ENCODE measurements at places on chromosomes 1 and 21. TPM values are rescaled to one million over a fixed set of nuclear protein-coding genes. Genes with fewer than 3 reads are reported as not detected.
A peak's percentile ranks its signal among the peaks of the same experiment; 100 is the strongest.

- H3K36me3 ChIP-seq: no peaks in the 10 kb centered on the region
- no peaks in the 10 kb centered on the region for H3K27me3 ChIP-seq
- no peak for DNase-seq
- no peaks in the 10 kb centered on the region for H3K4me1 ChIP-seq
Observed at GRCh38 chr1:164720440-164721227, 161.7 kb downstream of the PBX1 start.

CLCA4 gene
- total RNA-seq: not detected

RNU1-2 gene
- 11,018 TPM for total RNA-seq

F13B gene
- 2.7 TPM for total RNA-seq

- peaks cover 37% of the 10 kb centered on the region for H3K4me1 ChIP-seq
- H3K4me3 ChIP-seq: no peak overlapping the region
- no peaks in the 10 kb centered on the region for H3K27me3 ChIP-seq
- no peak overlapping the region for H3K27ac ChIP-seq
- DNase-seq: no peak
Observed at GRCh38 chr1:165897326-165898303, 70.2 kb downstream of the UCK2 start.

DNA sequence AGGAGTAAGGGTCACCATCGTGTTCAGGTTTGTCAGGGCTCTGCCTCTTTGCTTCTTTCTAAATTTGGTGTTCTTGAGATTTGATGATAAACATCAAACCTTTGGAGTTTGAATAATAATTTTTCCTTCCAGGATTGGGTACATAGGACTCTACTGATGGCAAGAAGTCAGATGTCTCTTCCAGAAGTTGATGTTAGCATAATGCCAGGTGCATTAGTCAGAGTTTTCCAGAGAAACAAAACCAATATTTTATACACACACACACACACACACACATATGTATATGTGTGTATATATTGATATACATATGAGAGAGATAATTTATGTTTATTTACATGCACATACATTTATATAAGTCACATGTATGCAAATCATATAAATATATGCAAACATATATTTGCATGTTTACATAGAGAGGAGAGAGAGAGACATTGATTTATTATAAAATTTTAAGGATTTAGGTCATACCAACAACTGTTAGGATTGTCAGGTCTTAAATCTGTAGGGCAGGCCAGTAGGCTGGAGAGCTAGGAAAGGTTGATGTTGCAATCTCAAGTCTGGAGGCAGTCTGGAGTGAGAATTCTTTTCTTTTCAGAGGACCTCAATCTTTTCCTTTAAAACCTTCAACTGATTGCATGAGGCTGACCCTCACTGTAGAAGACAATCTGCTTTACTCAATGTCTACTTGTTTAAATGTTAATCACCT lies 199.2 kb downstream of the HLX start:
- H3K36me3 ChIP-seq: no peaks in the 10 kb centered on the region
- H3K27ac ChIP-seq: no peak overlapping the region
- H3K4me1 ChIP-seq: no peaks in the 10 kb centered on the region
- DNase-seq: no peak
- no peaks in the 10 kb centered on the region for H3K27me3 ChIP-seq

DNA sequence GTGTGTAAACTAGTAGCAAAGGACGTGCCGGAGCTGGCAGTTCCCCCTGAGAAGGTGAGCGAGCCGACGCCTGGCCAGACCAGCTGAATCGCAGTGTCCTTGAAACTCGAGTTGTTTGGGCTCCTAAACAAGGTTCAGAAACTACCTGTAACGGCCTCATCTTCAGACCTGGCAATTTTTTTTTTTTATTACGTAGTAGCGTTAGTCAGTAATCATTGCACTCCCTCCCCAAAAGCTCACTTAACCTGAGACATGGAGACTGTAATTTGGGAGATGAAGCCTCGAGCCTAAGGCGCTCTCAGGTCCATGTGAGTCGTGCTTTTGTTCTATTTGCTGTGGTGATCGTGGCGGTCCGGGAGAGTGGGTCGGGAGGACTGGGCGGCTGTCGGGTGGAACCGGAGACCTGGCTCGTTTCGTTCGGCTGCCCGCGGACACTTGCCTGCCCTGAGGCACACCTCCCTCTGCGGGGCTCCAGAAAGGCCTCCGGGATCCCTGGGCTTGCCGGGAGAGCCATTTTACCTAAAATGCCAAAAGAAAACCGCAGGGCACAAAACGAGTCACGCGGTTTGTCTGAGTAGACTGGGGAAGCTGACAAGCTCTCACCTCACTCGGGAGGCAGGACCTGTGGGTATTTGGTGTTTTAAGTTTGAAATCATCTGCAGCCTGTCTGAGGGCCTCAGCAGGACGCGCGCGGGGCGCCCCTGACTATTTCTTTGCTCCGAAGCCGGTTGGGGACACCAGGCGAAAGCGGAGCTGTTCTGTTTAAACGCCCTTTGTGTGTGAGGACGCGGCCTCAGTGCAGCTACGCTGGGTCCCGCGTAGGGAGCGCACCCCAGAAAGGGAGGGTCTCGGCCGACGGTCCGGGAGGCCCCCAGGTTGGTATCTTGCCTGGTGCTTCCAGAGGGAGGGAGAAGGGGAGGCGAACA lies 722 bp downstream of the LHX8 start:
- H3K27ac ChIP-seq: no peak overlapping the region
- no peak overlapping the region for H3K4me3 ChIP-seq
- H3K4me1 ChIP-seq: peaks cover 7% of the 10 kb centered on the region
- DNase-seq: no peak
- no peaks in the 10 kb centered on the region for H3K36me3 ChIP-seq
- H3K27me3 ChIP-seq: peaks cover 9% of the 10 kb centered on the region

- DNase-seq: no peak
- no peaks in the 10 kb centered on the region for H3K27me3 ChIP-seq
- H3K4me3 ChIP-seq: no peak overlapping the region
- H3K27ac ChIP-seq: no peak overlapping the region
- no peaks in the 10 kb centered on the region for H3K4me1 ChIP-seq
Observed at GRCh38 chr1:68969441-68969840, 472.6 kb upstream of the DEPDC1 start.

- no peak for DNase-seq
Observed at GRCh38 chr1:30915491-30916230, 7.1 kb upstream of the SDC3 start.

DNA sequence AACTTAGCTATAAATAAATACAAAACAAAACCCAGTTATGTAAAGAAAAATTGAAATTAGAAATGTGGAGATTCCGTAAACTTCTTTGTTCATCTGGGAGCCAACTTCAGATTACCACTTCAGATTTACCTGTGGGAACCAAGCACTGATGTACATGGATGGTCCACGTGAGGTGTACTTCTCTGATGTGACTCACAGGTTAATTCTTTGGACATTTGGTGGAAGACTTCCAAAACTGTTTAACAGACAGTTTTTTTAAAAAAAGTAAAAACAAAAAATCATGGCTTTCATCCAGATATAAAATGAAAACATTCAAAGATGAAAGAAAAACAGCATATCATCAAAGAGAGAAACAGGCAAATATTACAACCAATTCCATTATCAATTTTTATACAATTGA lies 92.0 kb downstream of the MAST2 start:
- DNase-seq: no peak
- H3K27ac ChIP-seq: no peak overlapping the region
- 0 out of 3 replicates have a peak, but pooled peaks cover 5% of the 10 kb centered on the region for H3K36me3 ChIP-seq
- peaks cover 20% of the 10 kb centered on the region for H3K4me1 ChIP-seq
- H3K4me3 ChIP-seq: no peak overlapping the region

AADACL3 gene
- total RNA-seq: not detected

DNA sequence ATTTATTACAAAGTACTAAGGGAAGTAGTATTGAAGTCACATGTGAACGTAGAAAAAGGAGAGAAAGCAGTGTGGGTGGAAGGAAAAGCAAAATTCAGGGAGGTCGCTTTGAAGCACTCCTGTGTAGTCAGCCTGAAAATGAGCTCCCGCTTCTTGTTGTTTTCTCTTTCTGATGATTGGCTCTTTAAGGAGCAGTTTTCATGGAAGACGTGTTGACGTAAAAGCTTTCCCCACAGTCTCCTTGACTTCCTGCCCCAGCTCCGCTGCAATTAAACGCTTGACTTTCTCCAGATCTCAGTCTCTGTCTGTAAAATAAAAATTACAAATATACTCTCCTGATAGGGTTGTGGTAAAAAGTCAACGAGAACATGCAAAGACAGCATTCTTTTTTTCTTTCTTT lies 661.5 kb upstream of the ZP4 start:
- H3K4me1 ChIP-seq: no peaks in the 10 kb centered on the region
- H3K27me3 ChIP-seq: no peaks in the 10 kb centered on the region
- no peak overlapping the region for H3K27ac ChIP-seq
- DNase-seq: no peak
- H3K36me3 ChIP-seq: no peaks in the 10 kb centered on the region
- H3K4me3 ChIP-seq: no peak overlapping the region

DNA sequence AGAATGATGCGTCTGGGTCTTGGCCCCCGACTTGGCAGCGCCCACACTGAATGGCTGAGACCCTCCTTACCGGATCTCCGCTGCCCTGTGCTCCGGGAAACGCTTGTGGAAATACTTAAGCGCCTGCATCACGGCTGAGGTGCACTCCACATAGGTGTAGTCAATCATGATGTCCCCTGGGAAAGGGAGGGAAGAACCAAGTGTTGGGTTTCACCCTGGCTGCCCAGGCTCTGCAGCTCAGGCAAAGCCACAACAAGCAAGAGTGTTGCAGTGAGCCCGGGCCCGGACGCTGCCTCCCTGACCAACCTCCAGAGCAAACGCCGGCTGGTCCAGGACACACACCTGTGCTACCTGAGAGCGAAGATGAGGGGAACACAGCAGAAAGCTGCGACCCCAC lies 21.5 kb upstream of the SPATC1L start:
- no peak overlapping the region for H3K27ac ChIP-seq
- H3K36me3 ChIP-seq: peaks cover 24% of the 10 kb centered on the region
- H3K4me3 ChIP-seq: no peak overlapping the region

KCNQ4 gene
- total RNA-seq: not detected

DNA sequence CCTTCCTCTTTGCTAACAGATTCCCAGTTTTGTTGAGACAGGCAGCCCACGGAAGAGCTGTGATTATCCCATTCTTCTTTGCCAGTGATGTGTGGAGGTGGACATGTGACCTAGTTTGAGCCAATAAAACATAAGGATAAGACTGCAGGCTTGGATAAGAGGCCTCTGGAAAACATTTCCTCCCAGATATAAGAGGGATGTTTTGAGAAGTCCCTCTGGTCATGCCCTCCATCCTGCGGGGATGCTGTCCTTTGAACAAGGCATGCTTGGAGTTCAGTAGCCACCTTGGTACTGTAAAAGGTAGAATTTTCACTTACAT lies 155.7 kb downstream of the TM2D1 start:
- H3K36me3 ChIP-seq: no peaks in the 10 kb centered on the region
- H3K27me3 ChIP-seq: peaks cover 11% of the 10 kb centered on the region
- DNase-seq: no peak
- no peak overlapping the region for H3K27ac ChIP-seq
- no peaks in the 10 kb centered on the region for H3K4me1 ChIP-seq

SMCP gene
- total RNA-seq: not detected

RGS8 gene
- not detected for total RNA-seq

DNA sequence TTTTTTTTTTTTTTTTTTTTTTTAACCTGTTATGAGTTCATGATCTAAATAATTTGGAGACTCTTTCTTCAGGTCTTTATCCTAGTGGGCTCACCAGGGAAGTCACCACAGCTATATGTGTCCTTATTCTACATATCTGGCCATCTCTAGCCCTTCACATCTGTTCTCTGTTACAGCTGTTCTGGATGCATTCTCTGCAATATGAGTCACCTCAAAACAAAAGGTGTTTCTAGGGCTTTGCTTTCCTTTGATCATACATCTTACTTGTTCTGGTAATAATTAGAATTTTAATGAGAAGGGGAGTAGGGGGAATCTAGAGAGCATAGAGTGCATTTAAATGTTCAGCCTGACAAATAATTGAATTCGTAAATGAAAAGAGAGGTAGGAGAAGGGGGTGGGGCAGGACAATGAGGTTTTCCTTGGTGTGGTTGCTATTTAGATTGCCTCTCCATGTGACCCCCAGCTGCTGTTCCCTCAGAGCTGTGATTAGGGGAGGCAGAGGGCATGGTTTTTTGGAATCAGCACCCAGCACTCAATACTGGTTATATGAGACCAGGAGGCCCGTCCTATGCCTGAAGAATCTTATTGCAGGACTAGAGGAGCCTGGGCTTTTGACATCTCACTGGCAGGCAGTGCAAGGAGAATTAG lies 8.0 kb downstream of the SYT6 start:
- no peaks in the 10 kb centered on the region for H3K36me3 ChIP-seq
- DNase-seq: no peak
- H3K27ac ChIP-seq: no peak overlapping the region
- H3K27me3 ChIP-seq: no peaks in the 10 kb centered on the region

- H3K27ac ChIP-seq: no peak overlapping the region
- H3K4me1 ChIP-seq: peaks cover 32% of the 10 kb centered on the region
- DNase-seq: no peak
- no peaks in the 10 kb centered on the region for H3K27me3 ChIP-seq
- H3K4me3 ChIP-seq: peak overlapping the region; percentile 98
Observed at GRCh38 chr1:193123751-193124150, 1.9 kb downstream of the CDC73 start.

DNA sequence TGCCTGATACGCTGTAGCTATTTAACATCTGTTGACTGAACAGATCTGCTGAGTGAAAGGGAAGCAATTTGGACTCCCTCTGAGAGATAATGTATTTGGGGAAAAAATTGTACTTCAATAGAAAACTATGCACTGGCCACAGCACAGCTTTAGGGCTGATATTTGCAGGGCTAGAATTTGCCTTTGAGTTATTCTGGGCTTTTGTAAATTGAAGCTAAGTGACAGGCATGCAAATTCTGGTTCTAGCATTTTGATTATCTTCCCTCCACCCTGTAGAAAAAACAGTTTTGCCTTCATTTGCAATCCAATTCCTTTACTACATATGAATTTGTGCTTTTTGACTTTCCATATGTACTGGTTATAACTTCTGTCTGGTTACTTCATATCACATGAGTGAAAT lies 7.9 kb downstream of the KYAT3 start:
- DNase-seq: no peak
- peak overlapping the region; percentile 35 for H3K27ac ChIP-seq
- peaks cover 22% of the 10 kb centered on the region for H3K36me3 ChIP-seq
- no peak overlapping the region for H3K4me3 ChIP-seq

AMY2A gene
- not detected for total RNA-seq

DNA sequence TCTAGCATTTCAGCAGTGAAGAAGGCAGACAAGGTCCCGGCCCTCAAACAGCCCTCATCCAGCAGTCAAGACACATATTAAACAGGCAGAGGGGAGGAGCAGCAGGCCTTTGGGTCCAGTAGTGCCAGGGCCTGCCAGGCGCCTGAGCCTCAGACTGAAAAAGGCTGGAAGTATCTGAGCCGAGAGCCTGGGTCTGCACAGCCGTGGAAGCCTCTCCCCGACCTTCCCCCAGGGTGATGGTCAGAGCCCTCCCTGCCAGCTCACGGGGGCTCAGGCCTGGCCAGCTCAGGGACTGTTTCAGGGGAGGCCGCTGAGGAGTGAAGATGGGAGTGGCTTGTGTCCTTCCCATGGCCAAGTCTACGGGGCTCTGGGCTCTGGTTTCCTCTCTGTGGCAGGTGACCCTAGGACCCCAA lies 565.2 kb downstream of the PTPRU start:
- no peak overlapping the region for H3K27ac ChIP-seq
- no peaks in the 10 kb centered on the region for H3K36me3 ChIP-seq
- peaks cover 23% of the 10 kb centered on the region for H3K27me3 ChIP-seq

GRCh38 chr1:28099050-28099769 lies 10.8 kb upstream of the EYA3 start:
- H3K27me3 ChIP-seq: no peaks in the 10 kb centered on the region
- H3K27ac ChIP-seq: no peak overlapping the region
- H3K4me3 ChIP-seq: no peak overlapping the region
- no peaks in the 10 kb centered on the region for H3K36me3 ChIP-seq

GRCh38 chr1:150282558-150282958 lies 204 bp downstream of the CIART start:
- H3K27ac ChIP-seq: no peak overlapping the region
- peaks cover 33% of the 10 kb centered on the region for H3K4me1 ChIP-seq
- H3K27me3 ChIP-seq: no peaks in the 10 kb centered on the region
- no peaks in the 10 kb centered on the region for H3K36me3 ChIP-seq
- no peak overlapping the region for H3K4me3 ChIP-seq

Measured in HepG2 (cell line).